ENCODE measurements at places on chromosomes 4 and X.

- DNase-seq: no peak
Measured at GRCh38 chrX:147498796-147499195, 412.9 kb upstream of the FMR1 start.

- no peak for DNase-seq
Measured at GRCh38 chr4:122625156-122625555, 4.3 kb upstream of the IL21 start.

DNA sequence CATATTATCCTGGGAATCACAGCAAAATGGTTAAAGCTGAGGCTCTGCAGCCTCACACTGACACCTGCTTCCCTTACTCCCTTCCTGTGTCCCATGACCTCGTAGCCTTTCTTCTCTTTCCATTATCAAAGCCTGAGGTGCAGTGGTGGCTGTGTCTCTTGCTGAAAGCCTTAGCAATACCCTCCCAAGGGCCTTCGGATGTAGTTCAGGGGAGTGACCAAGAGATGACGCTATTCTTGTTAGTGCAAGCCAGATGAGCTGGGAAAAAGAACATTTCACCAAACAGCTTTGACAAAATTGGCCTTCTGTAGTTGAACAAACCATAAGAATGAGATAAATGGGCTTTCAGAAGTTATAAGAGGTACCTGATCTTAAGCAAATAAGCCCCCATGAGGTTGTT lies 31.6 kb downstream of the SMIM10L2A start:
- DNase-seq: no peak

GRCh38 chr4:167606551-167606950 lies 372.3 kb upstream of the SPOCK3 start:
- DNase-seq: no peak

DNA sequence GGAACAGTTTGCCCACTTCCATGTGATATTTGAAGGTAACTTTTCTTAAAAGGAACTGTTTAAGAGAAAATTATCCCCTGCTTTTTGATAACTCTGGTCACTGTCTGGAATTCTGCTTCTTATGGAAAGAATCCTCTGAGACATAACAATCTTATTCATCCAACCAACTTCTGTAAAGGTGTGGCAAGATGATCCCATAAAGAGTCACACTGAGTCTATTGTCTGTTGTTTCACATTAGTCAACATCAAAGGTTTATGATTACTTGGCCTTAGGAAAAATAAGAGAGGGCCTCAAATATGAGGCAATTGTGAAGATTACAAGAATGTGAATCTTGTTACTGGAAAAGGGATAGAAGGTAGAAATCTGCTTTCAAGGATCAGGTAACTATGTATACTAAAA lies 88.0 kb upstream of the MAGEB18 start:
- DNase-seq: no peak

- no peak for DNase-seq
Measured at GRCh38 chr4:38669208-38669607, 5.2 kb downstream of the KLF3 start.

GRCh38 chrX:71320126-71320525 lies 18.6 kb downstream of the ITGB1BP2 start:
- DNase-seq: no peak

GRCh38 chrX:145506214-145506613 lies 258.9 kb downstream of the SPANXN1 start:
- no peak for DNase-seq

DNA sequence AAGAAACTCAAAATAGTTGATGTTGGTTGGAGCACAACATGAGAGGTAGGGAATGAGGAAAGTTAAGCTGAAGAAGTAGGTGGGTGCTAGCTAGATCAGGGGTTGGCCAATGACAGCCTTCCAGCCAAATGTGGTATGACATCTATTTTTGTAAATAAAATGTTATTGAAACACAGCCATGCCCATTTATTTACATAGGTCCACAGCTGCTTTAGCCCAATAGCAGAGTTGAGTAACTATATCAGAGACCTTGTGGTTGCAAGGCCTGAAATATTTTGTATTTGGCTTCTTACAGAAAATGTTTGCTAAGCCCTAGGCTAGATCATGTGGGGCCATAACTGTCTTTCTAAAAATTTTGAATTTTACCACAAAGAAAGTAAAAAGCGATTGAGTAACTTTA lies 234.9 kb upstream of the CTSO start:
- DNase-seq: no peak

DNA sequence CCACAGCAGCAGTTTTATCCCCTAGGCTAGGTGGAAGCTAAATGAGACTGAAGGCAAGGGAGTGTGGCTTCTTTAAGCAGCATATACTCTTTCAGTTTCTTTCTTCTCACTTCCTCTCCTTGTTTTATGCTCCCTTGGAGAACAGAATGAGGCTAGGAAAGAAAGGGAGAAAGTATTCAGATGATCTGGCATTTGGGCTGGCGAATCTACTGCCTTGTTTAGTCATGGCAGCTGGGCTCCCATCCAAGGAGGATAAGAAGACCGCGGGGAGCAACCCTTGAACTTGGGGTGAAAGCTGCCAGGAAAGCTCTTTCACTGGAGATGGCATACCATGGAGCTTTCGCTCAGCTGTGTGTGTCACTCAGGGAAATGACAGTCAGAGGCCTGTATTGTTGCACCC lies 72.1 kb downstream of the ARHGEF38 start:
- no peak for DNase-seq

DNA sequence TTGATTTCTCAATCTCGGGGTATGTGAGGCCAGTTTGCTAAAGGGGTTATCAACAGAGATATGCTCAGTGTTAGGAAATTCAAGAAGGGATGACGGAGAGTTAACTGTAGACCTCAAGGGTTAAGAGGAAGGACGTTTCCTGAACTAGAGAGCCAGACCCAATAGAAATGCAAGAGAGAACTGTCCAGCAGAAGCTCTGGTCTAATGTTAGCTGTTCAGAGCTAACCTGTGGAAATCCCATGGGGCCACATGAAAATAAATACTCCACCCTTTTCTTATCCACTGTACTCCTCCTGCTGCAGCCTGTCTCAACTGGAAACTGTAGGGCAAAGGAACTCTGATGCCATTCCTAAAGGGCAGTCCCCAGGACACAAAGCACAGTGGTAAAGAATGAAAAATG lies 274.3 kb downstream of the DMD start:
- DNase-seq: no peak

DNA sequence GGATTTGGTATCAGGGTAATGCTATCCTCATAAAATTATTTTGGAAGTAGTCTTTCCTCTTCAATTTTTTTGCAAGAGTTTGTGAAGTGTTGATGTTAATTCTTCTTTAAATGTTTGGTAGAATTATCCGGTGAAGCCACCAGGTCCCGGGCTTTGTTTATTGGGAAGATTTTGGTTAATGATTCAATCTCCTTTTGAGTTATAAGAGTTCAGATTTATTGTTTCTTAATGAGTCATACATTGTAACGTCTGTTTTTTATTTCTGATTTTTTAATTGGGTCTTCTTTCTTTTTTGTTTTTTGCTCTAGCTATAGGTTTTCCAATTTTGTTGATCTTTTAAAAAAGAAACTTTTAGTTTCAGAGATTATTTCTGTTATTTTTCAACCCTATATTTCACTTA lies 412.3 kb downstream of the PDGFC start:
- DNase-seq: no peak

DNA sequence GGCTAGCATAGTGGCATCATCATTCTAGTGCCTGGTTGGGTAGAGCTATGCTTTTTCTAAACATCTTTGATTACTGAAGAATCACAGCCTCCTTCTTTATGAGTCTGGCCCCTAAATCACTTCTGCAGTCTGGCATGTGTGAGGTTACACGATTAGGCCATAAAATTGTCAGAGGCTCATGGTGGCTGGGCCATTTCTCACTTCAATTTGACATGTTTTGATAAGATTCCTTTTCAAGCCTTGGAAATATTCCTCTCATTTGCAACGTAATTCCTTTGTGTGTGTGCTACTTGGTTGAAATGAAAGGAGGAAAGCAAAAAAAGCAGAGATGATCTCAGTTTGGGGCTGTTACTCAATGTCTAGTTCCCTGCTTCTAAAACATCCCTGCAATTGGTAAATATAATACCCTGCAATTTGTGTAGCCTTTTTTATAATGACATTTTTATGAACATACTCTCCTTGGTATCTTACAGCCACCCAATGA lies 6.2 kb downstream of the CCKAR start:
- no peak for DNase-seq

All from NCI-H345 (cell line).